GM12891 (cell line): ENCODE measurements at places on chromosomes 6 and 20.

- no peak for DNase-seq
Measured at GRCh38 chr6:40146902-40147301, 212.6 kb upstream of the MOCS1 start.

DNA sequence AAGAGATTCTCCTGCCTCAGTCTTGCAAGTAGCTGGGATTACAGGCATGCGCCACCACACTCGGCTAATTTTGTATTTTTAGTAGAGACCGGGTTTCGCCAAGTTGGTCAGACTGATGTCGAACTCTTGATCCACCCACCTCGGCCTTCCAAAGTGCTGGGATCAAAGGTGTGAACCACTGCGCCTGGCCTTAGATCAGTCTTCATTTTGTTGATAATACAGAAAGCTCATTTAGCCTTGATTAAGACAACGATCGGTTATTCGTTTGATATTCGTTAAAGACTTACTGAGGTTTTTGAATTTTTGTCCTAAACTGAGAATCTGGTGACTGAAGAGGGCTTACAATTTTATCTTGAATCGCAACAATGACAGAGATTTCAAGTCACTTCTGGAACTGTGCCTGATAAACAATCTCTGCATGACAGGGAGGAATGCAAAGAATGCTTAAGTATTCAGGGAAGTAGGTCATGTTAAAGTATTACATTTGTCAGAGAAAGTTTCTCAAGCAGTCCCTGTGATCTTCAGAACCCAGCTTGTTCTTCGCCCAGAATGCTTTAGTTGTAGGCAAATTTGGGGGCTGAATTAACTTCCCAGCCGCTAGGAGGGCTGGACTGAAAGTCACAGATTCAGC, 14.8 kb downstream of the AKAP12 start:
- DNase-seq: no peak

DNA sequence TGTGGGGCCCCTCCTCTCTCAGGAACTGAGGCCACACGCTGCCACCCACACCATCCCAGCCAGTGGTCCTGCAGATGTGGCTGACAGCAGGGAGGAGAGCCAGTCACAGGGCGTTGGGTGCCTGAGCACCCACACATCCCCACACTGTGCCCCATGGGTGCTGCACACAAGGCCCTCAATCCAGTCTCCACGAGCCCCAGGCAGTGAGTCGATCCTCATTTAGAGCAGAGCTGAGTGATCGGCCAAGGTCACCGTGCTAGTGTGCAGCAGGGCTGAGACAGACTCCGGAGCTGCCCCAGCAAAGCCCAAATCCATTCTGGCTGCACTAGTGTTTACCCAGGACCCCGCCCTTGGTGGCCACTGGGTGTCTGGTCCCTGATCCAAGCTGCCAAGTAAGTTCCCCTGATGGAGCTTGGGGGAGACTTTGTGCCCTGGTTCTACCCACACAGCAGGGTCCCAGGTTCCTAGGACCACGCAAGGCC, 9.0 kb downstream of the C20orf203 start:
- no peak for DNase-seq

- no peak for DNase-seq
Measured at GRCh38 chr6:56101141-56101553, 146.2 kb downstream of the COL21A1 start.

DNA sequence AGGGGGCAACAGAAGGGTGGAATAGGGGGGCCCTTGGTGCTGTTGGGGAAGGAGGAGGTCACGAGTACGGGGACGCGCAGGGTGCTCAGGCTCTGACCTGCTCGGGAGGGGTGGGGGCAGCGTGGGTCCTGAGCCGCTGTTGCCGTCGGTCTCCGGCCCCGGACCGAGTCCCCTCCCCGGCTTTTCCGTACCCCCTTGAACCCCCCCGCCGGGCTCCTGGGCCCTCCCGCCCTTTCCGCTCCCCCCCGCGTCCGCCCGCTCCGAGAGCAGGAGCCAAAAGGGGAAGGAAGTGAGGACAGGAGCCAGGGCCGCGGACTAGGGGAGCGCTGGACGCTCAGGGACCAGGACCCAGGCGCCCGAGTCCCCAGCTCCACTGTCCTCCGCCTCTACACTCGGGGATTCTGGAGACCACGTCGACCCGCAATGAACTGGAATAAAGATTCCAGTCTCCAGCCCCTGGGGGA, at the start of gene RGL2:
Gene RGL2 (minus strand): TSS at position 170 of the 464 bp plus-strand sequence. CDS start 332 bp downstream, outside the sequence.
- peak; percentile 62 for DNase-seq

DNA sequence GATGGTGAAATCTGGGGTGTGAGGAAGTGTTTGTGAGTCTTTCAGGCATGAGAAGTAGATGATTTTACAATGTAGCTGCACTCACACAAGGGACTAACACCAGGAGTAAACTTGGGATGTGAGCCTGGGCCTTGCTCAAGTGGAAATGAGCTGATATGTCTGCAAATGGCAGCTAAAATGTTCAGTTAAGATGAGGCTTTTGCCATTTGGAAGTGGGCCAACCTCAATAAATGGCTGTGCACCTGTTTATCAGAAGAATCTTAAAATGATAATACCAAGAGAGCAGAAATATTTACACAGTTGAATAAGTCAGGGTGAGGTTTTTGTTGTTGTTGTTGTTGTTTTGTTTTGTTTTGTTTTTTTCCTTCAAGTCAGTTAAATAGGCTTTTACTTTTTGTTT, 25.7 kb upstream of the KLHL31 start:
- DNase-seq: no peak

DNA sequence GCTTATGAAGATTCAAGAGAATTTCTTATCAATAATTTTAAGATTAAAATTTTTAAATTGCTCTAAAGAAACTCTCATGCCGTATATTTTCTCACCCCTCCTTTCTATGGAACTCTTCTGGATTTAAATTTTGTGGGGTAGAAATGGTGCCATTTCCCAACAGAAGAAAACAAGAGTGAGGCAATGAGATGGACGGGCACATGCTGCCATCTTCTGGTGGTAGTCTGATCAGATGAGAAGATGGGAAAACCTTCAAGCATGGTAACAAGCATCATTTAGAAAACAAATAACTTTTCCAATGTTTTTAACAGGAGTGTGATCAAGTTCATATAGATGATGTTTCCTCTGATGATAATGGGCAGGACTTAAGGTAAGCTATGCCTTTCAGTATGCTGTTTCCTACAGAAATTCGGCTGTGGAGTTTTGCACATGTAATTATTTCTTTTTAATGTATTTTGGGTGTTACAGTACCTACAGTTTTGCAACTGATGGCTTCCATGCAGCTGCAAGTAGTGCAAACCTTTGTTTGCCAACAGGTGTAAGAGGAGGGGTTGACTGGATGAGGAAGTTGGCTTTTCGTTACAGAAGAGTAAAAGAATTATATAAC, 271.4 kb downstream of the EYA4 start:
- no peak for DNase-seq

- no peak for DNase-seq
Measured at GRCh38 chr20:60009826-60010616, 51.8 kb downstream of the CDH26 start.

DNA sequence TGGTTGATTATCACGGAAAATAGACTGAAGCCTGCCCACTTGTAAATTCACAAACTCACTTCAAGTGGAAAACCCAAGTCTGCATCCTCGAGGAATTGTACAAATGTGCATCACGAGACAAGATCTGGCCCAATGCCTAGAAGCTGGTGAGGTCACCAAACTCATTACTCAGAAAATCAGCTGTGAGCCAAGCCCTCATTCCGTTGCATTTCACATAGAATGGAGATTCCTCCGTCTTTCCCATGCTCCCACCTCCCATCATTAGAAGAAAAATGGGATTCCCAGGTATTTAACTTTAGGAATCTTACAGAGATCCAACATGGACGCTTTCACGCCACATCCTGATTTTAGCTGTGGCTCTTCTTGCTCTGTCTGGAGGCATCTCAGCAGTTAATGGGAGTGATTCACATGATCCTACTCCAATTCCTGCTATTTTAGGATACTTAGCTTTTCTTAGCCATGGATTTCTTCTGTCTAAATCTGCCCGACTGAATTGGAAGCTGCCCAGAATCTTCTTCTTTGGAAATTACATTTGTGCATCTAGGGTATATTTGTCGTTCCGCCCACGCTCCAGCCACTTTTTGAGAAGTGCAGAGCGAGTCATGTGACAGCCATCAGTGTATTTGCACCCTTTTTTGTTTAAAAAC, 68.7 kb upstream of the STMND1 start:
- DNase-seq: no peak

DNA sequence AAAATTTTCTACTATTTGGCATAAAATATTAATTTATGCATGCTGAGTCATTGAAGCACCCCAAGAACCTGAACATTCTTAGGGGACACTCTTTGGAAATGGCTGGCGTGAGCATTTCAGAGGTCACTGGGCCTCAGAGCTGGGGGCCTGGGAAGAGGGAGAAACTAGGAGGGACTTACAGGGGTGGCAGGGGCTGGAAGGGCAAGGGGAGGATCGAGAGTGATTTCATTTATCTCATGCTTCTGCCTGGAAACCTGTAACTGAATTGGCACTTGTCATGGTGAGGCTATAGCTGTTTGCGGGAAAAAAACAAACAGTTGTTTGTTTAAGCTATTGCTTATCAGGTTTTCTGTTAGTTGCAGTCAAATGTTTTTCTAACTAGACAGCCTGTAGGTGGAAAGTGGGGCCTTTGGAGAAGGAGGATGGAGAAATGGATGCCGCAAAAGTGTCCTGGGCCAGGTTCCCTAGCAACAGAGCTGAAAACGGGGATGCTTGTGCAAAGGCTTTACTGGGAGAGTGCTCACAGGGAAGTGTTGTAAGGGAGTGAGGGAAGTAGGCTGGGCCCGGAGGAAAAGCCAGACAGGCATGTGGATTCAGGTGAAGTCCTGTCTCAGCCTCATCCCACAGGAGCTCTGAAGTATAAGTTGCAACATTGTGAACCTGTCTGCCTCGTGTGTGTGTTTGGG, 36.4 kb upstream of the KAT14 start:
- DNase-seq: no peak

DNA sequence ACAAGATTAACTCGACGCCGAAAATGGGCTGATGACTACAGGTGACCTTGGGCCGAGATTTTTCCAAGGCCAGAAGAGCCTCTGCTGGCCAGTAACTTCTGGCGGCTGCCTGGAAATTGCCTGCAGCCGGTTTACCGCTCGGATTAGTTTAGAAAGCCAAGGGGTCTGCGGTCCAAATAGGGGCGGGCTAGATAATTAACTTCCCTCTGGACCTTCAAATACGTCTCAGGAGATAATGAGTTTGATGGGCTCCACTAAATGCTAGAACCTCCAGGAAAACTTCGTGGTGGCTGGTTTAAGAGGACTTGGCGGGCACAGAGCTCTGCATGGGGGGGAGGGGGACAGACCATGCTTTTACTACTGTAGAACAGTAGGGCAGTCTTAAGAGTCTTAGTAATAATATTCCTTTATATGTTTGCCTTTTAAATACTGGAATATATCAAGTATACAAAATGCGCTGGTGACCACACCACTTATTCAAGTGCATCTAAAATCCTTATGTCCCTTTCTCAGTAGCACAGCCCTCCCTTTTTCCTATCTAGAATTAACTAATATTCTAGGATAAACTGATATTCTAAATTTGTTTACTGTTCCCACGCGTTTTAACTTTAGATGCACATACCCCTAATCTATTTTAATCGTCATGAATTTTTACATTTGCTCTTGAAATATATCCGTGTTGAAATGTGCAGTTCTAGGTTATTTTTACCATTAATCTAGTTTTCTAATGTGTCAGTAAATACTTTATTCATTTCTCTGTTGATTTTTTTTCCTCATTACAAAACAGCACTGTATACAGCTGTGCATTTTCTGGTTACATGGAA, 107.5 kb upstream of the PRSS16 start:
- no peak for DNase-seq
